Esophagus squamous epithelium (tissue), 5 donors: ENCODE measurements at places on chromosomes 12 and 14.

DNA sequence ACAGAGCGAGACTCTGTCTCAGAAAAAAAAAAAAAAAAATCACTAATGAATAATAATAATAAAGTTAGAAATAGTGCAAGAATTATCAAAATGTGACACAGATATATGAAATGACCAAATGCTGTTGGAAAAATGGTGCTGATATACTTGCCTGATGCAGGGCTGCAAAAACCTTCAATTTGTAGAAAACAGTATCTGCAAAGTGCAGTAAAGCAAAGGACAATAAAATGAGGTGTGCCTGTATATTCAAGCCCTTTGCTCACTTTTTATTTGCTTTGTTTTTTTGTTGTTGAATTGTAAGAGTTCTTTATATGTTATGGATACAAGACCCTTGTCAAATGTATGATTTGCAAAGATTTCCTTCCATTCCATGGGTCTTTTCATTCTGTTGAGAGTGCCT is 9.0 kb upstream of the PAPOLA start:
- H3K36me3 ChIP-seq: no peaks in the 10 kb centered on the region
- DNase-seq: no peak
- no peaks in the 10 kb centered on the region for H3K27me3 ChIP-seq
- H3K4me1 ChIP-seq: no peaks in the 10 kb centered on the region
- no peak overlapping the region for H3K4me3 ChIP-seq
- no peak overlapping the region for H3K27ac ChIP-seq

DNA sequence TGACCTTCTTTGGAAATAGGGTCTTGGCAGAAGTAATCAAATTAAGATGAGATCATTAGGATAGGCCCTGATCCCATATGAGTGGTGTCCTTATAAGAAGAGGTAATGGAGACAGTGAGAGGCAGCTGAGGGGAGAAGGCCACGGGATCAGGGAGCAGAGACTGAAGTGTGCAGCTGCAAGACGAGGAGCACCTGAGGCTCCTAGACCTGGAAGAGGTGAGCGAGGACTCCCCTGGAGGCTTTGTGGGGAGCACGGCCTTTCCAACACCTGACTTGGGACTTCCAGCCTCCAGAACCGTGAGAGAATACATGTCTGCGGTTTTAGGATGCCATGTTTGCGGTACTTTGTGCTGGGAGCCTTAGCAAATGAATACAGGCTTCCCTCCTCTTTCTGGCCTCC is 37.5 kb downstream of the LRTM2 start:
- DNase-seq: no peak
- H3K27me3 ChIP-seq: no peaks in the 10 kb centered on the region
- no peaks in the 10 kb centered on the region for H3K36me3 ChIP-seq
- H3K4me3 ChIP-seq: no peak overlapping the region
- no peaks in the 10 kb centered on the region for H3K4me1 ChIP-seq

DNA sequence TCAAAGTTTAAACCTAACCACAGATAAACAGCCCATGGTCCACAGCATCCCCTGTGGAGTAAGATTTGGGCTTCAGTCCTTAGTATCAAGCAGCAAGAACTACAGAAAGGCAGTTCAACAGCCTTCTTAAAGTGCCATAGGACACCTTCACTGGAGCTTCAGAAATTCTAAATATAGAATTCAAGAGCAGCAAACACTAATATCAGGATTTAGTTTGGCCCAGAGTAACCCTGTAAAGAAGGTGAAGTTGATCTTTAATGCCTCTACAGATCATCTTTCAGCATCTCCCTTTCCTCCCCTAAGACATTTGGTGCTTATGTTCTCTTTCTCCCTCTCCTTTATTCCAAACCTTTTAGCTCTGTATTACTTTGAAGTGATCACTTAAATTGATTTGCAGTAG is 59.5 kb upstream of the ARHGAP5 start:
- H3K27me3 ChIP-seq: no peaks in the 10 kb centered on the region
- H3K27ac ChIP-seq: peak overlapping the region; percentile 83
- peaks cover 11% of the 10 kb centered on the region for H3K4me1 ChIP-seq

DNA sequence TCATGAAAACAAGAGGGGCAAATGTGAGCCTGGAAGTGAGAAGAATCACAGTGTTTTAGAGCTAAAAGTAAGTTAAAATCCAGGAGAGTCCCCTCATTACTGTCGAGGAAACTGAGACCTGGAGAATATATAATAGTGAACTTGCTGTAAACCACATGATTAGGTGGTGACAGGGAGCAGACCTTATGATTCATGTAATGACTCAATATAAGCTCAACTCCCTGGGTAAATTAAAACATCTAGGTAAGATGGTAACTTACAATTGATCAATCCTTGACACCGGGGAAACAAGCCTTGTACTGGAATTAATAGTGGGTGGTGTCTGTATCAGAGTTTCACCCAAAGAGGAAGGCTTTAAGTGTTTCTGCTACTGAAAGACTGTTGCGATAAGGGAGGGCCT is 269.3 kb downstream of the SNAPC1 start:
- no peaks in the 10 kb centered on the region for H3K27me3 ChIP-seq
- no peak for DNase-seq
- H3K4me1 ChIP-seq: no peaks in the 10 kb centered on the region
- no peaks in the 10 kb centered on the region for H3K36me3 ChIP-seq
- H3K4me3 ChIP-seq: no peak overlapping the region
- H3K27ac ChIP-seq: no peak overlapping the region

DNA sequence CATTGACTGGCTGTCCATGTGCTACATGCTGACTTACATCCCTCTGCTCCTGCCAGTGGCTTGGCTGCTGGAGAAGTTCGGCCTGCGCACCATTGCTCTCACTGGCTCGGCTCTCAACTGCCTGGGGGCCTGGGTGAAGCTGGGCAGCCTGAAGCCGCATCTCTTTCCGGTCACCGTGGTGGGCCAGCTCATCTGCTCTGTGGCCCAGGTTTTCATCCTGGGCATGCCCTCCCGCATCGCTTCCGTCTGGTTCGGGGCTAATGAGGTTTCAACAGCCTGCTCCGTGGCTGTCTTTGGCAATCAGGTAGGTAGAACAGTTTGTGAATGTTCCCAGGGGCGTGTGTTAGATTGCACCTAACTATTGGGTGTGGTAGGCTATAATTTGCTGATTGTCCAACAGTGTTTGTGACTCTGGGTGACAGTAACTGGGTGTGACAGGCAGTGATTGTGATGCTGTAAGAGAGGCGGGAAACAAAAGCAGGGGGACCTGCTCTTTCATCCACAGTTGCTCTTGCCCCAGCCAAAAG is 981 bp downstream of the FLVCR2 start:
- peaks cover 18% of the 10 kb centered on the region for H3K4me1 ChIP-seq
- H3K27ac ChIP-seq: peak overlapping the region; percentile 84
- H3K27me3 ChIP-seq: no peaks in the 10 kb centered on the region
- DNase-seq: no peak

- peaks cover 14% of the 10 kb centered on the region for H3K4me1 ChIP-seq
- H3K27ac ChIP-seq: no peak overlapping the region
- no peaks in the 10 kb centered on the region for H3K36me3 ChIP-seq
- H3K4me3 ChIP-seq: no peak overlapping the region
- no peak for DNase-seq
Observed at GRCh38 chr12:62296001-62296400, 35.8 kb downstream of the USP15 start.

DNA sequence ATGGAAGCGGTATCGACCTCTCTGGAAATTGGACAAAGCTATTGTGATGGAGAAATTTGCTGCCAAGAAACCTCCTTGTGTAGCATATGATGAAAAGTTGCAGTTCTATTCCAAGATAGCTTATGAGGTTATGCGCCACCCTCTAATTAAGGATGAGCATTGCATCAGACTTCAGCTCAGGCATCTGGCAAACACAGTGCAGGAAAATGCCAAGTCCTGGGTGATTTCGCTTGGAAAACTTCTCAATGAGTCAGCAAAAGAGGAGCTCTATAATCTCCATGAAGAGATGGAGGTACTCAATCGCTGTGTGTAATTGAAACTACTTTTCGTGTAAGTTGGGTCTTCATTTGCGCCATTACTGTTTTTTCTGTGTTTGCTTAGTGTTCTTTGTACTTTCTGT is 51.2 kb downstream of the DNAH10 start:
- peaks cover 16% of the 10 kb centered on the region for H3K27me3 ChIP-seq
- H3K36me3 ChIP-seq: no peaks in the 10 kb centered on the region
- no peaks in the 10 kb centered on the region for H3K4me1 ChIP-seq
- no peak overlapping the region for H3K27ac ChIP-seq
- H3K4me3 ChIP-seq: no peak overlapping the region

GRCh38 chr12:3218228-3219171 is 141.3 kb downstream of the TSPAN9 start:
- H3K36me3 ChIP-seq: peaks cover 4% of the 10 kb centered on the region
- H3K4me3 ChIP-seq: no peak overlapping the region
- peaks cover 25% of the 10 kb centered on the region for H3K4me1 ChIP-seq
- DNase-seq: no peak
- no peaks in the 10 kb centered on the region for H3K27me3 ChIP-seq
- H3K27ac ChIP-seq: peak overlapping the region; percentile 48

GRCh38 chr12:92470608-92471021 is 232.2 kb upstream of the PLEKHG7 start:
- H3K27me3 ChIP-seq: no peaks in the 10 kb centered on the region
- no peaks in the 10 kb centered on the region for H3K4me1 ChIP-seq
- H3K4me3 ChIP-seq: no peak overlapping the region
- H3K27ac ChIP-seq: no peak overlapping the region
- H3K36me3 ChIP-seq: no peaks in the 10 kb centered on the region

- H3K4me1 ChIP-seq: peaks cover 32% of the 10 kb centered on the region
- no peaks in the 10 kb centered on the region for H3K36me3 ChIP-seq
- H3K4me3 ChIP-seq: no peak overlapping the region
- DNase-seq: no peak
- H3K27me3 ChIP-seq: no peaks in the 10 kb centered on the region
Observed at GRCh38 chr12:116126610-116127009, 150.9 kb downstream of the MED13L start.

GRCh38 chr12:90013409-90013808 is 304.8 kb upstream of the ATP2B1 start:
- H3K36me3 ChIP-seq: no peaks in the 10 kb centered on the region
- DNase-seq: no peak
- H3K27ac ChIP-seq: no peak overlapping the region
- H3K4me3 ChIP-seq: no peak overlapping the region
- H3K4me1 ChIP-seq: peaks cover 4% of the 10 kb centered on the region

GRCh38 chr12:120538281-120539156 is 4.4 kb downstream of the RNF10 start:
- H3K36me3 ChIP-seq: peaks cover 44% of the 10 kb centered on the region
- no peaks in the 10 kb centered on the region for H3K27me3 ChIP-seq
- no peak for DNase-seq
- H3K4me3 ChIP-seq: no peak overlapping the region
- peak overlapping the region; percentile 71 for H3K27ac ChIP-seq

GRCh38 chr12:42705863-42706262 is 116.3 kb upstream of the PRICKLE1 start:
- H3K4me3 ChIP-seq: no peak overlapping the region
- H3K27me3 ChIP-seq: no peaks in the 10 kb centered on the region
- no peaks in the 10 kb centered on the region for H3K36me3 ChIP-seq
- no peak overlapping the region for H3K27ac ChIP-seq

- no peaks in the 10 kb centered on the region for H3K27me3 ChIP-seq
- H3K36me3 ChIP-seq: no peaks in the 10 kb centered on the region
- no peak overlapping the region for H3K4me3 ChIP-seq
- no peaks in the 10 kb centered on the region for H3K4me1 ChIP-seq
- no peak for DNase-seq
Observed at GRCh38 chr14:100864206-100864605, 38.3 kb downstream of the MEG3 start.

DNA sequence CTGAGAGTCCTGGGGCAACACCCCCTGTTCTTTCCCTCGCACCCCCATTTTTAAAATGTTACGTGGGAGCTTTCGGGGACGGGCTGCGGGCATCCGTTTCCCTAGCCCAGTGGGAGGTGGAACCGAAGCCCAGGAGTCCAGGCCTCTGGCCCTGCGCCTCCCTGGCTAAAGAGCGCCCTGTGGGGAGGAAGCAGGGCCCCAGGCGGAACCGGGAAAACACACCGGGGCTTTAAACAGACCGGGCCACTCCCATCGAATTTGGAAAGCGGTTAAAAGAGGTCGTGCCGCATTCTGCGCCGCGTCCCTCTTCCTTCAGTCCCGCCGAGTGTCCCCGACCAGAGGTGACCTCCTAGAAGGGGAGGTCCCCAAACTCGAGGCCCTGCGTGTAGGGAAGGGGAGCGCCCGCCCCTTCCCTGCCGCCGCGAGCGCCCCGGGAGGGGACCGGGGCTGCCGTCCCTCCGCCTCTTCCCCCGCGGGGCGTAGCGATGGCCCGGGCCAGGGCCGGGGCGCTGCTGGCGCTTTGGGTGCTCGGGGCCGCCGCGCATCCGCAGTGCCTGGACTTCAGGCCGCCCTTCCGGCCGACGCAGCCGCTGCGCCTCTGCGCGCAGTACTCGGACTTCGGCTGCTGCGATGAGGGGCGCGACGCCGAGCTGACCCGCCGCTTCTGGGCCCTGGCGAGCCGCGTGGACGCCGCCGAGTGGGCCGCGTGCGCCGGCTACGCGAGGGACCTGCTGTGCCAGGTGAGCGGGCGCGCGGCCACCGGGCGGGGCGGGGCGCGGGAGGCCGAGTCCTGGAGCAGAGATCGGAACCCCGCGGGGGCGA is at the start of gene HHIPL1:
HHIPL1 (plus strand) TSS at position 407 of the 822 bp plus-strand sequence; CDS start at position 486, 79 bp downstream.
- peaks cover 20% of the 10 kb centered on the region for H3K4me1 ChIP-seq
- peak within 1 kb of the TSS; percentile 57 for H3K4me3 ChIP-seq
- H3K27ac ChIP-seq: no peak within 1 kb of the TSS
- H3K36me3 ChIP-seq: no peaks in the 10 kb centered on the region
- DNase-seq: no peak

DNA sequence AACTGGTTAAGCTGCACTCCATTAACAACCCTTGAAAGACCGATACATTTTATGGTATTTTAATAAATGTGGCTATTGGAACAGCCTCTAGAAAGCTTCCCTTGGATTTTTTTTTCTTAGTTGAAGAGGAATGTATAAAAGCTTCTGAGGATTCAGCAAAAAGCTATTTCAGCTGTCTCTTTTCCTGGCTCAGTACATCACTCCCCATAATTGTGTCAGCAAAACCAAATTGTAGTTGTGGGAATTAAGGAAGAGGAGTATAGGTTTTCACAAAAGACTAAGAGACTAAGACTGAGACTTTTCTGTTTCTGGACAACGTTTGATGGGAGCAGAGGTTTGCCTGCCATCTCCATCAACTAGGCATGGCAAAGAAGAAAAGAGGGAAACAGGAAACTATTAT is 106.5 kb downstream of the C12orf50 start:
- no peak for DNase-seq
- no peaks in the 10 kb centered on the region for H3K4me1 ChIP-seq
- no peak overlapping the region for H3K27ac ChIP-seq
- H3K27me3 ChIP-seq: no peaks in the 10 kb centered on the region
- no peaks in the 10 kb centered on the region for H3K36me3 ChIP-seq

DNA sequence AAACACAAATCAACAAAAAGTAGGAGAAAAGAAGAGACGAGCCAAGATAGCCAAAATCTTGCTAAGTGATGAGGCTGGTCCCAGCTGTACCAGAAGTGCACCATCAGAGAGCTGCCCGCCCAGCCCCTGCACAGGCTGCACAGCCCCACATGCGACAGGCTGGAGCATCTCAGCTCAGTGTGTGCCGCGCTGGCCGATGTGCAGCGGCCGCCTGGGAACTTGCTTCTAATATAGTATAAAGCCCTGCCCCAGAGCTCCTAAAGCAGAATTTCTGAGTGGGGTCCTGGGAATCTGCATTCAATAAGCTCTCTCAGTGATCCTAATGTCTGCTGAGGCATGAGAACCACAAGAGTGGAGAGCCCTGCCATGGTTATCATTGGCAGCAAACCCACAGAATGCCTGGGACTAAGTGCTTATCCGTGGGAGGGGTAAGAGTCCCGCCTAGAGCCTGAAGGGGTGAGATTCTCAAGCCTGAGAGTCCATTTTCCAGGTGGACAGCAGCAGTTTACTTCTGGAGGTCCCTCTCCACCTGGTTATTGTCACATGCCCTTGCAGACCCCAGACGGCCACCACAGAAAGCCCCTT is 171.6 kb downstream of the DPF3 start:
- no peaks in the 10 kb centered on the region for H3K27me3 ChIP-seq
- H3K27ac ChIP-seq: no peak overlapping the region
- H3K4me1 ChIP-seq: peaks cover 9% of the 10 kb centered on the region
